ENCODE measurements at places on chromosomes 7 and 10. TPM values are rescaled to one million over a fixed set of nuclear protein-coding genes. Genes with fewer than 3 reads are reported as not detected.

ZNF92 gene
- total RNA-seq: 9.4 TPM

DNA sequence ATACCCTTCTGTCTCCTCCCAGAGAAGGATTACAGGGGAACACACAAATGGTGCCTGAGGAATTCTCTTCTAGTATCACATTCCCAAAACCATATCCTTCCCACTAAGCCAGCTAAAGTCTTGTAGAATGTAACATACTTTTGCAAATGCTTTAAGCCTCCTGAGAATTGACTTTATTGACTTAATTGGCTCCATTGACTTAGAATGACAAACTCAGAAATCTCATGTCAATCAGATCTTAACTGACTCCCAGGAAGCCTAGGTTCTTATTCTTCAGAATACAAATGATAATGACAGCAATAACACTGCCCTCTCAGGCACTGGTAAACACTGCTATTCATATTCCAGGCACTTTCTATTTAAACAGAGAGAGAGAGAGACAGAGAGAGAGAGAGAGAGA lies 356.9 kb upstream of the PRKCQ start:
- no peak for DNase-seq

- DNase-seq: no peak
Measured at GRCh38 chr7:35286986-35287385, 33.1 kb upstream of the TBX20 start.

CALCR gene
- total RNA-seq: 0.10 TPM

HERC4 gene
- 36.5 TPM for total RNA-seq

FAM131B gene
- 0.20 TPM for total RNA-seq
